ENCODE measurements at places on chromosomes 4 and X.

DNA sequence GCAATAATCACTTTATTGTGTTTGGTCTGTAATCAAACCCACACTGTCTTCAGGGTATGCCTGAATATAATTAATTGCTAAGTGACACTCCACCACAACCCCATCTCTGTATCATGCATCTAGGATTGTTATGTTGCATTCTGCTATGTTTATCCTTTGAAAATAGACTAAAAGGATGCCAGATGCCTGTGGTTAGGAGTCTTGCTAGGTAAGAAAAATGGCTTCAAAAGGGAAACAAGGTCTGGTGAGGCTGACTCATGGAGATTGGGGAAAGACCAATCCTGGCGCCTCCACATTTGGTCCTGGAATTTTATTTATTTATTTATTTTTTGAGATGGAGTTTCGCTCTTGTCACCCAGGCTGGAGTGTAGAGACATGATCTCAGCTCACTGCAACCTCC is 360.5 kb upstream of the SLC7A11 start:
- no peak for DNase-seq

DNA sequence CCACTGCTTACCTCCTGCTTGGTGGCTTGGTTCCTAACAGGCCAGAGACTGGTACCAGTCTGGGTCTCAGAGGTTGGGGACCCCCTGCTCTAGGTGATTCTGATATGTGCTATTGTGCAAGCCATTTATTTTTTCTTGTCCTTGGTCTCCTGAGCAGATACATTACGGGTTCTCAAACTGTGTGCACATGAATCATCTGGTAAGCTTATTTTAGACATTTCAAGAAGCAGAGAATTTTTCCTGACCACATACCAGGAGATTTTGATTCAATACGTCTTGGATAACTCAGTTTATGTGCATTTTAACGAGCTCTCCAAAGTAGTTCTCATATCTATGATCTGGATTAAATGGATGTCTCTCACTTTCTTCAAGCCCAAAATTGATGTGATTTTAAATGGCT is 77.2 kb downstream of the FHIP1A start:
- DNase-seq, result no peak

- DNase-seq, result no peak
Observed at GRCh38 chr4:151227731-151228130, 49.2 kb upstream of the PRSS48 start.

- no peak for DNase-seq
Observed at GRCh38 chrX:150615356-150615755, 46.9 kb downstream of the MTM1 start.

- DNase-seq, result no peak
Observed at GRCh38 chr4:142846729-142847596, 862 bp upstream of the INPP4B start.

DNA sequence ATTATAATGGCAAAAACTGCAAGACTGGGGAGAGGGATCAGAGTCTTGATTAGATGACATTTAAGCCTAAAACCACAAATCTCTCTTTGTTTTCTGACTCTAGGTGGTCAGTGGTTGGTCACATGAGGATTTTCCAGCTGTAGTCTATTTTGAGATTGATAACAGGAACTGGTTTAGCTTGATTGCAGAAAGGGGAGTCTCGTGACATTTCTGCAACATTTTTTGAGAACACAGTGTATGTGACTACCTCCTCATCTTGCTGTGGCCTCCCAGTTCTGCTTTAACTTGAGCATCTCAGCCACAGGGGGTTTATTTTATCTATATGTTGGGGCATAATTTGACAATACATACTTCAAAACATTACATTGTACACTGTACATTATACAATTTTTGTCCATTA is 726.4 kb upstream of the MAGEB2 start:
- DNase-seq, result no peak

DNA sequence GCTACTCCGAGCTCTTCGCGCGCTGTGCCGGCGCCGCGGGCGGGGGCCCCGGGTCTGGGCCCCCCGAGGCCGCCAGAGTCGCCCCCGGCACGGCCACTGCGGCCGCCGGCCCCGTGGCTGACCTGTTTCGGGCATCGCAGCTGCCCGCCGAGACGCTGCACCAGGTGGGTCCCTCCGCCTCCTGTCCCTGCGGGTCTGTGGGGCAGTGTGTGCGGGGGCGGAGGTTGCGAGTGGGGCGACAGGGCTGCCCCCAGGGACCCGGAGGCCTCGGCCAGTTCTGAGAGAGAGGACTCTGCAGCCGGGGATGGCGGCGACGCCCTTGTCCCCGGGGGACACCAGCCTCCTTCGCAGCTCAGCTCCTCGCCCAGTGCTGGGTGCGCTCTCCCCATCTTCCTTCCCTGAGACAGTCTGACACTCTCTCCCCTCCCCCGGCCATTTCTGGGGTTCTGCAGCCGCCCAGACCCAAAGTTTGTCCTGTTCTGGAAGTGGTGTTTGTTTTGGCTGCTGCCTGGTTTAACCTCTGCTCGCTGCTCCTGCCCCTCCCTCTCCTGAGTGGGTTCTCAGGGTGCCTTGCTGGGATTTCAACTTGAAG is 609 bp downstream of the REPS2 start:
- no peak for DNase-seq

DNA sequence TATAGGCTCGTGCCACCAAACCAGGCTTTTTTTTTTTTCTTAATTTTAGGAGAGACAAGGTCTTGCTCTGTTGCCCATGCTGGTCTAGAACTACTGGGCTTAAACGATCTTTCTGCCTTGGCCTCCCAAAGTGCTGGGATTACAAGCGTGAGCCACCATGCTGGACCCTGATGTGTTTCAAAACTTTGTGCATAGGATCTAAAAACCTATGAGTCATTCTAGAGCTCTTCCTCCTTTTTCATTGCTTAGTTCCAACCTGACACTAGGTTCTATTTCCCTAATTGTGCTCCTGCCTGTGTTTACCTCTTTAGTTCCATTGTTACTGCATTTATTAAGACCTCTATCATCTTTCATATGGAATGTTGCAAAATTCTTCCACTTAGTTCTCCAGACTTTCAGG is 57.3 kb downstream of the HPGD start:
- no peak for DNase-seq

DNA sequence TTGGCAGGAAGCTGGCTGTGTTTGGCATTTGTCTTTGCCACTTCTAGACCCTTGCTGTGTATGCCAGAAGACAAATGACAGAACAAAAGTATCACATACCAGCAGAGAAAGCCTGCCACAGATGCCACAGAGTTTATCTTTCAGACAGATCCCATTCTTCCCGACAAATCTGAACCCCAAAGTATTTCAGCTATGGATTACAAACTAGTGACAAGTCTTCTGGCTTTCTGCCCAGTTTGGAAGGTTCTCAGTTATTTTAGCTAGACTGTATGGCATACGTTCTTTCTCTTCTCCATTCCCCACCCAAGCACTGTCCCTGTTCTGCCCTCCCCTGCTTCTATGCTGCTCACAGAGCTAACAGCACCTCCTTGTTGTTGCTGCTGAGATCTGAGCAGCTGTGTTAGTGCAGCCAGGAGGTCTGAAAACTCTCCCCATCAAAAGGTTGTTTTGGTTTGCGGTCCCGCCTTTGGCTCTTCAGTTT is 236.7 kb downstream of the FRAS1 start:
- no peak for DNase-seq

DNA sequence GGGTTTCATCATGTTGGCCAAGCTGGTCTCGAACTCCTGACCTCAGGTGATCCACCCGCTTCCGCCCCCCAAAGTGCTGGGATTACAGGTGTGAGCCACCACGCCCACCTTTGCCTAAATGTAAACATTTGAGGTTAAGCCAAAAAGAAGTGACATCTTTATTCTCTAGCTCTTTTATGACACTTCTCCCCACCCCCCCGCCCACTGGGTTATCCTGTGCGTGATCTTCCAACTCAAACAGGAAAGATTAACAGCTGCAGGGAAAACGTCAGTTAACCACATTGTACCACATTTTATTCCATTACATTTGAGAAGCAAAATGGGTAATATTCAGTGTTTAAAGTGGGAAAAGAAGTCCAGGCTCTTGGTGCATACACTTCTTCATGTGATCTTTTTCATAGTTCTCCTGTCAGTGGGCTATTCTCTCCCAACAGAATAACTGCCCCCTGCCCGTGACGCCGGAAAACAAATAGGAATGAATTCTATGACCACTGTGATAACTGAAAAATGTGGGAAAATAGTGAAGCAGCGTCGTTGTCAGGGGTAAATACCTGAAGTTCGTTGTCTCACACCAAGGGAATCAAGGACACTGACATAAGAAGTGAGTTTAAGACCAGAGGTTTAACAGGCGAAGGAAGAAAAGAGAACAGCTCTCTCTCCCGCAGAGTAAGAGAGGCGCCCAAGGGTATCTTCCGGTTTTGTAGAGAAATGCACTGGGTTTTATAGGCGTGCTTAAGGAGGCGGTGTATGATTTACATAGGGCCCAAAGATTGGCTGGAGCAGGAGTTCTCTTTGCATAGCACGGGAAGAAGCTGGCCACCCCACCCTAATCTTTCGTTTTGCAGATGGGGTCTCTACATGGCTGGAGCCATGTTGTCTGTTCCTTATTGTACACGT is 9.7 kb upstream of the SRD5A3 start:
- DNase-seq, result no peak

- no peak for DNase-seq
Observed at GRCh38 chr4:19429684-19430083, 822.0 kb upstream of the SLIT2 start.

- DNase-seq, result no peak
Observed at GRCh38 chrX:12945494-12945893, 29.4 kb upstream of the TMSB4X start.

DNA sequence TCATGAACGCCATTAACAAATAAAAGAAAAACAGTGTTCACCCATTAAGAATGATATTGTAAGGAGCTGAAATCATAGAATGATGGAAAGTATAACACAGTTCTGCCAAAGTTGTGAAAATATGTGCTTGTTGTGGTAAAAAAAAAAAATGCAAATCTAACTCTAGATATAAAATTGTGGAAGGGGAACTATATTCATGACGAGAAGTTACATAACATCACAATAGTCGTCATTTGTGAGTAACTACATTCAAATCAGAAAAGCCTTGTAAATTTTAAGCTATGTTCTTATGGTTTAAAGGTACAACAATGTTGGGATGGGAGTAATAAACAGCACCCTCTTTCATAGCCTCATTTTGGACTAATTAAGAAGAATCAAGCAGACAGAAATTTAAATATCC is 57.6 kb upstream of the PRDM8 start:
- DNase-seq, result no peak

- DNase-seq, result no peak
Observed at GRCh38 chr4:123974386-123975149, 578.0 kb downstream of the SPRY1 start.

DNA sequence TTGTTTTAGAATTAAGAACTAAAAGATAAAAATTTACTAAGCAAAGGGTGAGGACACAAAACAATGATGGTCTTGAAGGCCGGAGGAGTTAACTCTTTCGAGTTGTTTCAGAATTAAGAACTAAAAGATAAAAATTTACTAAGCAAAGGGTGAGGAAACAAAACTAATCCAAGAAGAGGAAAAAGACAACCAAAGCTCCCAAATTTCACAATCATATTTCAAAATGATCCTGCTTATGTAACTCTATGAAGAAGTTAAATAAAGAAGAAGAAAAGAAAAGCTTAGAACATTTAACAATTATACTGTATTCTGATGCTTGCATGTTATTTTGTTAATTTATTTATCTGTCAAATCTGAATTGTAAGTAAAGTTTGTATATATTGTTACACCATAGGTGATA is 154.8 kb upstream of the SLIT2 start:
- DNase-seq, result no peak

DNA sequence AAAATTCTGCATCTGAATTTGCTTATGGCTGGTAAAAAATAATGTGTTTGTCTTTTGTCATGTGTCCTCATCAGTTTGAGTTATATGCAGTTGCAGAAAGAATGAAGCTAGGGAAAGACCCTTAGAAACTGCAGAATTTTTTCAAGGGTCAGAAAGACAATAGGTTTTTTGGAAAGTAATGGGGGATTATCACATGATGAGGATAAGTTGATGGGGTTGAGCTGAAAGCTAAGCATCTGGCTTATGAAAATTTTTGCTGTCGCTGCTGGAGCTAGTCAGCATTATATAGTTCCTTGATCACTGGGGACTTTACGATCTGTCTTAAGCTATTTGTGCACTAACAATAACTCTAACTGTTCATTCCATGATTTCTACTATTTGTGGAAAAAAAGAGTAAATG is 331.7 kb downstream of the PPARGC1A start:
- no peak for DNase-seq

DNA sequence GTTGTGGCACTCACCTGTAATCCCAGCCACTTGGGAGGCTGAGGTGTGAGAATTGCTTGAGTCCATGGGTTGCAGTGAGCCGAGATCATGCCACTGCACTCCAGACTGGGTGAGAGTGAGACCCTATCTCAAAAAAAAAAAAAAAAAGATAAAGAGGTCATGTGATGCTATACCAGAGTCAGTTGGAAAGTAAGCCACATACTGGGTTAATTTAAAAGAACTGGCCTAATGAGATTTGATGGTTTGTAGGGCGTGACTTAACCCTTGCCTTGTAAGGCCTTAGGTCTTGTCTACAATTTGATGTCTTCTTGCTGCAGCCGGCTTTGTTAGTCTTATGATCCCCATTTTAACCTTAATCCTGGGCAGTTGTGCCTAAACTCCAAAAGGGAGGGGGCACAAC is 5.2 kb downstream of the MGST2 start:
- DNase-seq, result no peak

- DNase-seq, result no peak
Observed at GRCh38 chr4:520683-521023, 21.6 kb downstream of the PIGG start.

DNA sequence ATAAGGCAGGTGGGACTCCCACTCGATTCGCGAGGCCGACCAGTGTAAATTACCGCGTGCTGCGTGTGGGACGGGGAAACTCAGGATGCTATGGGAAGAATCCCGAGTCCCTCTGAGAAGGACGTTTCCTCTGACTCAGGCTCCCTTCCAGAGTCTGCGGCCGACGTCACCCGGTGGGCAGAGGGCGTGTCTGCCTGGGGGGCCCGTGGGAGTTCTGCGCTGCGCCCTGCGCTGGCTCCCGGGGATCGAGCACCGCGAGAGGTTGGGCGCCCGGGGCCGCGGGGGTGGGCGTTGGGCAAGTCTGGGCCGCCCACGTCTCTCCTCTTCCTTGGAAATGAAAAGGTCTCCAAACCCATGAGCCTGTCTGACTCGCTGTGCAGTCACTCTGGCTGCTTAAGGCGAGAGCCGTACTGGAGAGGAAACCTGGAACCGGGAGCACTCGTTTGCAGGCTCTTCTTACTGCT is 568 bp downstream of the NIPAL1 start:
- no peak for DNase-seq

DNA sequence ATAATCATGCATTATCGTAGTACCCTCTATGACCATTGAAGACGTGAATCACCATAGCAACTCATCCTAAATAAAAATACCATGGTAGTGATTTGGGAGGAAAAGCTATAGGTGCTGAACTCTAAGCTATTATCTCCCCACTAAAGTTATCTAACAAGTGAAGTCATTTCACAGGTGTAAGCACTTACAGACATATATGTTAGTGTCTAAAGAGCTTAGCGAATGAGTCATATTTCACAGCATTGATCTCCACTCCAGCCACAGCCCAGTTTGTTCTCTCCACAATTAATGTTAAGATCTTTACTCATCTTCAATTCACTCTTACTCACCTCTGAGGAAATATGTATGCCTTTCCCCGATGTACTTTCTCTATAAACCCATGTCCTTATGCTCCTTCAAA is 57.0 kb downstream of the DCAF8L1 start:
- no peak for DNase-seq

Data from substantia nigra (tissue), 51 donors.